Bronchial epithelial cell (primary cell): ENCODE measurements at places on chromosomes 11 and 22. TPM values are rescaled to one million over a fixed set of nuclear protein-coding genes. Genes with fewer than 3 reads are reported as not detected.

Gene P2RX6
- total RNA-seq: 0.13 and 0.26 TPM in 2 replicates

Gene PHF21B
- total RNA-seq: not detected in 2 replicates

Gene OR51I1
- not detected in 2 replicates for total RNA-seq

Gene NEFH
- total RNA-seq: under 0.01 and 0.13 TPM in 2 replicates

Gene APOL3
- total RNA-seq: 0.13 TPM in 1 of 2 replicates, not detected in the other

Gene LYVE1
- total RNA-seq: not detected in 2 replicates

Gene OR51E2
- total RNA-seq: not detected in 2 replicates

Gene FAM76B
- total RNA-seq: 15.2 and 22.9 TPM in 2 replicates

Gene PRODH
- total RNA-seq: 5.0 and 52.6 TPM in 2 replicates

Gene MPPED1
- total RNA-seq: not detected in 2 replicates

Gene CYP2D6
- 0.53 and 0.64 TPM in 2 replicates for total RNA-seq

Gene LAYN
- total RNA-seq: 5.3 and 6.9 TPM in 2 replicates

Gene TTC36
- 0.51 TPM in 1 of 2 replicates, not detected in the other for total RNA-seq

Gene C11orf97
- total RNA-seq: not detected in 2 replicates

Gene C22orf15
- total RNA-seq: not detected in 2 replicates

Gene ZBTB3
- 11.0 and 11.6 TPM in 2 replicates for total RNA-seq

Gene PLAAT5
- not detected in 2 replicates for total RNA-seq

Gene FAM89B
- 10.6 and 10.8 TPM in 2 replicates for total RNA-seq

Gene DNAJB7
- not detected in 2 replicates for total RNA-seq

Gene MYOD1
- total RNA-seq: not detected in 2 replicates

Gene CCS
- total RNA-seq: 29.3 and 30.3 TPM in 2 replicates

Gene HORMAD2
- total RNA-seq: not detected in 2 replicates

Gene EHF
- total RNA-seq: 239 and 322 TPM in 2 replicates

Gene MOV10L1
- total RNA-seq: 0.26 and 1.4 TPM in 2 replicates

Gene CSNK2A3
- 2.1 and 2.8 TPM in 2 replicates for total RNA-seq

Gene ELMOD1
- under 0.01 TPM in 1 of 2 replicates, not detected in the other for total RNA-seq

Gene MS4A7
- not detected in 2 replicates for total RNA-seq

Gene ANO1
- total RNA-seq: 1.3 and 1.4 TPM in 2 replicates

Gene KMT5B
- 35.8 and 44.8 TPM in 2 replicates for total RNA-seq

Gene C11orf91
- total RNA-seq: not detected in 2 replicates

Gene MMP26
- not detected in 2 replicates for total RNA-seq

Gene KIF18A
- total RNA-seq: 0.51 and 0.79 TPM in 2 replicates

Gene GAL
- total RNA-seq: 0.53 and 0.77 TPM in 2 replicates

Gene MRGPRX4
- not detected in 2 replicates for total RNA-seq

Gene GGTLC3
- total RNA-seq: not detected in 2 replicates

Gene KRTAP5-7
- 0.13 TPM in 1 of 2 replicates, not detected in the other for total RNA-seq

Gene SYCE3
- total RNA-seq: 0.51 and 0.79 TPM in 2 replicates

Gene HTR3B
- total RNA-seq: not detected in 2 replicates

Gene RAB6A
- total RNA-seq: 237 and 297 TPM in 2 replicates

Gene TMEM191B
- 0.26 and 1.0 TPM in 2 replicates for total RNA-seq

Gene SLC22A12
- total RNA-seq: not detected in 2 replicates

Gene TSGA10IP
- total RNA-seq: under 0.01 TPM in 1 of 2 replicates, not detected in the other

Gene PRG3
- total RNA-seq: not detected in 2 replicates
